ENCODE measurements at places on chromosomes 5 and 9.

GRCh38 chr5:6902597-6902996 is 189.4 kb downstream of the TENT4A start:
- H3K27ac ChIP-seq: no peak overlapping the region
- no peaks in the 10 kb centered on the region for H3K36me3 ChIP-seq
- H3K4me1 ChIP-seq: no peaks in the 10 kb centered on the region
- H3K4me3 ChIP-seq: no peak overlapping the region

- no peaks in the 10 kb centered on the region for H3K36me3 ChIP-seq
- no peak overlapping the region for H3K4me3 ChIP-seq
- no peak for DNase-seq
- H3K4me1 ChIP-seq: no peaks in the 10 kb centered on the region
Measured at GRCh38 chr9:28212979-28213378, 639.7 kb upstream of the C9orf72 start.

- no peaks in the 10 kb centered on the region for H3K36me3 ChIP-seq
- H3K27ac ChIP-seq: no peak overlapping the region
- H3K27me3 ChIP-seq: no peaks in the 10 kb centered on the region
- no peak overlapping the region for H3K4me3 ChIP-seq
Measured at GRCh38 chr5:147688656-147689356, 93.7 kb downstream of the JAKMIP2 start.

DNA sequence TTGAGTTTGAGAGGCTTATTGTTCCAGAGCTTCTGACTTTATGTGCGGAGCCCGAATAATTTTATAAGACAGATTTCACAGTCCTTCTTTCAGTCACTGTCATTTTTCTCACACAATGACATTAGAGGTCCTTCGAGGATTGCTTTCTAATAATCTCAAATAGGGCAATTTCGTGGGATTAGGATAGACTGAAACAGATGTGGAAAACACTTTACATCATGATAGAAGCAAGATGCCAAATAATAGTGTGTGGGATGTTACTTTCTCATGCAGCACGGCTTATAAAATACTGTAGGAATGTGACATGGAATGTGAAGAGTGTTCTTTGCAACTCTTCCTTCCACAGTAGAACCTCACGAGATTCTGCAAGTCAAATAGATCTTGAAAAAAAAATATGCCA is 451.3 kb downstream of the SEMA5A start:
- no peaks in the 10 kb centered on the region for H3K4me1 ChIP-seq
- H3K4me3 ChIP-seq: no peak overlapping the region
- no peak for DNase-seq
- no peaks in the 10 kb centered on the region for H3K36me3 ChIP-seq

DNA sequence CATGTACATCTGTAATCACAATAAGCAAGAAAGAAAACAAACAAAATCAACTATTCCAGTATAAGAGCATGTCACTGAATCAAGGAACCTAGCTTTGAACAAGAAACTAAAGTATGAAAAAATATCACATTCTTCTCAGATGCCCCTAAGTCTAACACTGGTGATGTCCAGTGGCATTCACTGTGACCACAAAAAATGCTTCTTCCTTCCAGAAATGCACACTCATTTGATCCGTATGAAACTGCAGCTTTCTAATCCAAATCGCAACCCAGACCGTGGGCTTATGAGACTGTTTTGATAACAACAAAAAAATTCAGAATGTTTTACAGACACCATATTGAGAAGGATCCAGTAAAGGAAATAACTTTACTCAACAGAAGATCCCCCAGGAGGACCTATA is 320.1 kb upstream of the TARS1 start:
- no peak overlapping the region for H3K27ac ChIP-seq
- DNase-seq: no peak
- no peaks in the 10 kb centered on the region for H3K36me3 ChIP-seq

DNA sequence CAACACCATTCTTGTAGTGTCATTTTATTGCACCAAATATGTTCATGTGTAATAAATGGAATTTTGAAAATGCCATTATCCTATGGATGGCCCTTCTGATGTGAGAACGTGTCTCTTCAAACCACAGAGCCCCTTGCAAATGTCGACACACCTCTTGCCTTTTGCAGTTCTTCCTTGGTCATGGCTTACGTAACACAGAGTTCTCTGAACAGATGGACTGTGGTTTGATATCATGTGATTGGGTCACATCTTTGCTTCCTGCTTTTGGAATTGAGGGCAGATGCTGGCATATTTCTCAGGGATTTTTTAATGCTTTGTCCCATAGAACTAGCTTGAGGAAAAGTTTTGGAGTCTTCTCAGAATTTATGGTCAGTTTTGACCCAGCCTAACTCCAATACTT is 4.6 kb downstream of the TGFBR1 start:
- peaks cover 84% of the 10 kb centered on the region for H3K4me1 ChIP-seq
- no peak for DNase-seq
- H3K4me3 ChIP-seq: no peak overlapping the region
- peak overlapping the region; percentile 20 for H3K27ac ChIP-seq
- H3K36me3 ChIP-seq: no peaks in the 10 kb centered on the region

- H3K27ac ChIP-seq: peak overlapping the region; percentile 94
- no peaks in the 10 kb centered on the region for H3K36me3 ChIP-seq
- H3K4me3 ChIP-seq: peak overlapping the region; percentile 89
- H3K27me3 ChIP-seq: no peaks in the 10 kb centered on the region
- H3K4me1 ChIP-seq: peaks cover 33% of the 10 kb centered on the region
Measured at GRCh38 chr5:177600508-177601018, 631 bp downstream of the B4GALT7 start.
